CD4-positive, alpha-beta T cell treated with Interleukin-4 for 4 hours (primary cell): ENCODE measurements at places on chromosomes 3 and 15.

DNA sequence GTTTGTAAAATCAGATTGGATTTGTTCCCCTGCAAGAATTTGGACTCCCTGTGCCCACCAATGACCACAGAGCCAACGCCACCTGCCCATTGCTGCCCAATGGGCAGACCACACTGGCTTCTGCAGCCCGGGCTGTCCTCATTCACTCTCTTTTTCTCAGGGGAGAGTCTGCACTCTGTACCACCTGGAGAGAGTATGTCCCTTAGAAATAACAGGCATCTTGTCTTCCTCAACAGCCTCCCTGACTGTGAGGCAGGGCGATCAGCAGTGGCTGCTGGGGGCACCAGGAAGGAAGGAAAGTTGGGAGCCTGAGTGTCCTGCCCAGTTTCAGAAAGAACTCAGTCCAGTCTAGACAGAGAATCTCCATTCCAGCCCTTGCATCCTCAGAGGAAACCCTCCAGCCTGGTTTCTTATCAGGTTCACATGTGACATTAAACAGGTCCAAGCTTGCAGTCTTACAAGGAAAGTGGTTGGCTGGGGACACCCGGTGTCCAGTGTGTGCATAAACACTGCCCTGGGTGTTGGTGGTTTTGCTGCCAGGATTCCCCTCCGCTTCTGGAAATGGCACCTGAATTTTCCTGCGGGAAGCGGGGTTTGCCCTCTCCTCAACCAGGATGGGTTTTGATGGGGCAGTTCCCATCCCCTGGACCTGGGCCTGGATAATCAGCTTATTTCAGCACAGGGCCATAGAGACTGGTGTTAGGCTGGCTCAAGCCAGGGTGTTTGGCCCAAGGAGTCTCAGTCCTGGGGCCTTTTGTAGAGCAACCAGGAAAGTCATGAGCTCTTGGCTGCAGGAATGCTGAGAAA, 37.2 kb downstream of the SSUH2 start:
- DNase-seq: no peak

DNA sequence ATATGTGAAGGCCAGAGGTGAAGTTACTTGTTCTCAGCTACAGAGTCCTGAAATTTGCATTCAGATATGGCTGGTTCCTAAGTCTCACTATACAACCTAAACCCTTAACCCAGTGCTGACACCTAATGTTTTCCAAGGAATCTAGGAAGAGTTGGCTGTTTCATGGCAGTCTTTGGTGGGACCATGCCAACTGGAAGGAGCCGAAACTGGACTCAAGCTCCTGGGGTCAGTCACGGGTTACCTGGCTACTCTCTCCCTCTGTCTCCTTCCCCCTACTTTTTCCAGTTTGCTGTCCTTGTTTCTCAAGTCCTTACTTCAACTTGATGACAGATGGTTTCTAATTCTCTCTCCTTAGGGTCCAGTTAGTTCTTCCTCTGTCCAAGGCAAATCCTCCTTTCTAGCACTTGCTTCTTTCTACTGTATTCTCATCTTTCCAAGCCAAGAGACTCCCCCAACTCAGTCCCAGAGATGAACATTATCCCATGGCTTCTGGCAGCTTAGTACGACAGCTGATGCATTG, 88.6 kb upstream of the COL6A5 start:
- DNase-seq: no peak

DNA sequence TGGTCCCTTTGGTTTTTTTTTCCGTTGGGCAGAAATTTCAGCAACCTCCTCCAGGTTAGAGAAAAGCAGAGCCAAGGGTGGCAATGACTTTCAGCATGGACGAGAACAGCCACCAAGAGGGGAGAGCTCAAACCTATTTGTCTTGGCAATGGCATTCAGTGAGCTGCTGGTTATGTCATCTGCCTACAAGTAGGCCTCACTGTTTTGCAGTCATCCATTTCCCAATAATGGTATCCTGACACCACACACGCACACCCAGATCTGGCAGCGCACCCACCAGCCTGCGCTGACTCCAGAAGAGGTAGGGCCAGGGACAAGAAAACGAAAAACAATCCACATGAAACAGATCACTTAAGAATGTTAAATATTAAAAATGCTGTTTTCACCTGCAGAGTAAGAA, 92.3 kb downstream of the MAGI1 start:
- no peak for DNase-seq

DNA sequence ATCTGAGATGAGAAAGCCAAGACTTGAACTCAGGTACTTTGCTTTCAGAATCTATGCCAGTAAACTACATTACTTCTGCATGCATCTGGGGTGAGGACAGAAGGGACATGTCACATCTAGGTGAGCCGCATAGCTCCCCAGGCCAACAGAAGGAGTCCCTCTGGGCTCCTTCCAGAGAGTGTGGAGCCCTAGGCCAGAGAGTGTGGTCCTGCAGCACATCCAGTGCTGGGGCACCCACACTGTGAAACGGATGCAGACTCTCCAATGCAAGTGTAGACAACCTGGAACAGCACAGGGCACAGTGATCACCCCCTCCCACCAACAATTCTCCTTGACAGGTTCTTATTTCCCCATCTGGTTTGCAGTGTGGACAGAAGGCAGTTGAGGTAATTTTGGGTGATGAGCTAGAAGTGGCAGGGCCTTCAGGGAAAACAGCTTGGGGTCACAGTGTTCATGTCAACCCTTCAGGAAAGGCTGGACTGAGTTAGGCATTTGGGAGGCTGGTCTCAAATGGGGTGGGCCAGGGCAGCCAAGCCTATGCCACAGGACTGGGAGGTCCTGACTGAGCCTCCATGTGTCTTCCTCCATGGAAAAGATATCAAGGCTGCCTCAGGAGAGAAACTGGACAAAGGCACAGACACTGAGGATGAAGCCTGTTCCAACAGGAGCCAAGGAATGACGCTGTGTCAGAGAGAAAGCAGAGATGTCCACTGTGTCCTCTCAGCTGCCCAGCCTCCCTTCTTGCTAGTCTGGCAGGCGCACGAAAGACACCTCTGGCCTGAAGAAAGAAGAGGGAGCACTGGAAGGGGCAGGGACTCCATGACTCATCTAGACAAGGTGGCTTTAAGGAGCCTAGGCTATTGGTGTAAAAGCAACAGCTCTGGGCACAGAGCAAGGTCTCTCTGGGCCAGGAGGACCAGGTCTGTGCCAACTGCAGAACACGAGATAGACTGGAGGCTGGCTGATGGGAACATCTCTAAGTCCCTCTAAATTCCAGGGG, 1.7 kb downstream of the PLCD1 start:
- DNase-seq: no peak

GRCh38 chr3:27335571-27335970, 33.6 kb downstream of the NEK10 start:
- DNase-seq: no peak

GRCh38 chr15:65979316-65979715, 110.0 kb downstream of the RAB11A start:
- DNase-seq: no peak

- peak; percentile 84 for DNase-seq
These were observed 27.3 kb downstream of the STARD5 start for GRCh38 chr15:81296673-81297072.

GRCh38 chr3:197356275-197356674, 57.9 kb upstream of the DLG1 start:
- DNase-seq: no peak

DNA sequence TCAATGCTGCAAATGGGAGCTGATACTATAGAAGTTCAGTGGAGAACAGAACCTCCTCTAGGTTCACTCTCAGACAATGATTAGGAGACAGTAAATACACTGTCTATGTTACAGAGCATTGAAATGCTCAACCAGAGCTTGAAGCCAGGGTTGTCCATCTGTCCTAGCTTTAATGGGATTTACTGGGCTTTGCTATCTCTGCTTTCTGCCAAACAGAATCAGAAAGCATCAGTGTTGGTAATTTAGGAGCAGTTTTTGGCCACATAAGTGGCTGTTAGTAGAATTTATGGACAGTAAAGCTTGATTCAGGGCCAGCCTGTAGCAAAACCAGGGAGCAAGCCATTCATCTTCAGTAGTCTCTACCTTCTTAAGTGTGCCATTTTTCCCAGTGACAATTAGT, 396.3 kb downstream of the LSAMP start:
- no peak for DNase-seq

- DNase-seq: no peak
These were observed 100.2 kb upstream of the PRR23E start for GRCh38 chr3:127092776-127093175.

- DNase-seq: no peak
These were observed 156.2 kb downstream of the PLCL2 start for GRCh38 chr3:17040990-17041377.

DNA sequence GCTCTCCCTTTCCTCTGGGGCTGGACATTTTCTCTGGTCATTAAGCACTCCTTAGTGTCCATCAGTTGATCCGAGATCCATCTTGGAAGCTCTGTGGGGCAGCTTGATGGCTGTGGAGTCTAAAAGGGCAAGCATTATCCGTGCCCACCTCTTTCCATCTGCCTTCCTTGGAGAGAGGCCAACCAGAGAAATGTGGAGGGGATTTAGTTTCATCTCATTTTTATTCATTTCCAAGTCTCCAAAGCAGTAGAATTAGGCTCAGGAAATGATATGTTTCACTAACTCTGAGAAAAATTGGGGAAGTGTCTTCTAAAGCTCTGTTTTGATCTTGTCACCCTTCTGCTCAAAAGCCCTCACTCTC, 95.9 kb upstream of the KLHL25 start:
- no peak for DNase-seq
